ENCODE measurements at places on chromosomes 4 and X. TPM values are rescaled to one million over a fixed set of nuclear protein-coding genes. Genes with fewer than 3 reads are reported as not detected.

DNA sequence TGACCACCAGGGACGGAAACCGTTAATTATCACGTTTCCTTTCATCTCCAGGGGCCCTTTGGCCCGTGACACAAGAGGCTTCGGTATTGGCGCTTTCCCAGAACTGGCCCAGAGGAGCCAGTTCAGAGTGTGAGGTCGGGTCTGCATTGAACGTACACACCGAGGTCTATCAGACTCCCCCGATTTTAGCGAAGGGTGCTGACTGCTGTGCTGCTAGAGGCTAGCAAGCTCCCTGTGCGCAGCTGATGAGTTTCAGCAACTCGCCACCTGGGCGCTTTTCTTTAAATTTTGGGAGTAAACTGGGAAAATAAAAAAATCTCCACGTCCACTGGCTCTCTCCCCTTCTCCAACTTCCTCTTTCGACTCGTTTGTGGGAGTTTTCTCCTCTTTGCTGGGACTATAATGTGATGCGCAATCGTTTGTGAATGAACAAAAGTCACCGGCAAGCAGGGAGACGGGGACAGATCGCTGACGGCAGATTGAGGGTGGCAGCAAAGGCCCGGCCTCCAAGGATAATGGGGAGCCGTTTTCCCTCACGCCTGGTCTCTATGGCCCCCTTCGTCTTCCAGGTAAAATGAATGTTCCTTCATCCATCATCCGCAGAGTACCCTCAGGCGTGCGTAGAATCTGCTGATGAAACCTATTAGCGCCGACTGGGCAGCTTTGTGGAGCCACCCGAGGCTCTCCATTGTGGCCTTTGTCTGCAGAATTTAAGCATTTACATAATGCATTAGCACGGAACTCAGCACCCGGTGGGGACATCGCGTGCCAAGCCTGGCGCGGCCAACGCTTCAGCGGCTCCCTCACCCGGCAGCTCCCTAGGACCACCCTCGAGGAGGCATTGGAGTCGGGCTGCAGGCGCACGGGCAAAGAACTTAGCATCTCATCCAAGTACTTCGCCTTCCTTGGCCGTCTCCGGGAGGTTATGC lies 1.6 kb upstream of the LRAT start:
- DNase-seq = peak; percentile 7
- no peak overlapping the region for H3K4me3 ChIP-seq
- H3K36me3 ChIP-seq = no peaks in the 10 kb centered on the region
- no peak overlapping the region for H3K27ac ChIP-seq
- peaks cover 11% of the 10 kb centered on the region for H3K4me1 ChIP-seq

GRCh38 chr4:37400241-37400881 lies 155.8 kb downstream of the NWD2 start:
- peaks cover 15% of the 10 kb centered on the region for H3K27me3 ChIP-seq
- no peak overlapping the region for H3K4me3 ChIP-seq
- peaks cover 4% of the 10 kb centered on the region for H3K4me1 ChIP-seq
- no peak for DNase-seq
- H3K27ac ChIP-seq = no peak overlapping the region
- no peaks in the 10 kb centered on the region for H3K36me3 ChIP-seq

DNA sequence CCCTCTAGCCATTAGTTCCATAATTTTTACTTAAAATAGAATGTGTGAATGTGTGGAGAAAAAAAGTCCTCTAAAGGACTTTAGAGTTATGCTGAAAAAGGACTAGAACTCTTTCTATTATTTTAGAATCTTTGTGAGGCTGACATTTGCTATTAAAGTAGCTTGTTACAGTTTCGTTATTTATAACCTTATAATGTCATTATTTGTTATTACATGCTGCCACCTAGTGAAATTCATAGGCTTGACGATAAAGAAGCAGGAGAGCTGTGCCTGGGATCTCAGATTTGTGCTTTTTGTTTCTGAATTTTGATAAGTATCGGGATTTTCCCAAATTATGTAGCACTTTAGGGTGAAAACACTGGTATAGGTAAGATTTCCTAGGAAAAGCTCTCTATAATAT lies 38.5 kb upstream of the TAPT1 start:
- H3K27me3 ChIP-seq = no peaks in the 10 kb centered on the region
- peaks cover 5% of the 10 kb centered on the region for H3K36me3 ChIP-seq
- no peak overlapping the region for H3K27ac ChIP-seq
- no peak overlapping the region for H3K4me3 ChIP-seq
- peak; percentile 10 for DNase-seq
- H3K4me1 ChIP-seq = peaks cover 22% of the 10 kb centered on the region

DNA sequence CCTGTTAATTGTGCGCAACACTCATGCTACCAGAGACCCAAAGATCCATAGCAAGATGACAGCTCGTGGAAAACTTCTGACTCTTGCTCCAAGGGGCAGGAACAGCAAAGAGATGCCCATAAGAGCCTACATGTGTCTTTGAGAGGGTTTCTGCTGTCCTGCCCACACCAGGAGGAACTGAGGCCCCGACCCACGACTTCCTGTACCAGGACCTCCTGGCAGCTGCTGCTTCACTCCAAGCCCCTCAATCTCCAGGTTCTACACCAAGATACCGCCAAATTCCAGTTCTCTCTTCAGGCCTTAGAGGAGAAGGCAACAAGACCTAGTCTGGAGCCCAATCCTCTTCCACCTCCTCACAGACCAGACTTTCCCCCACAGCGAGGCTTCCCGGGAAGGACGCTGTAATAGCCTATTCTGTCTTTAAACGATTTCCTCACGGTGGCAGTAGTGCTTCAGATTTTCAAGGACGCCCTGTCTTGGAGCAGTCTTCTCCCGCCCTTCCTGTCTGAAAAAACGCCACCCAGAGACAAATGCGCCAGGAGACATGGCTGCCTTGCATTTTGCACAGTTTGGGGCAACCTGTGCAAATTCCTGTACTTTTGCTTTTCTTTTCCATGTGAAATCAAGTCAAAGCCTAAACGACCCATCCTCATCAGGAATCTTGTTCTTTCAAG lies 230.2 kb upstream of the STK26 start:
- no peak overlapping the region for H3K4me3 ChIP-seq
- H3K27me3 ChIP-seq = no peaks in the 10 kb centered on the region
- peaks cover 11% of the 10 kb centered on the region for H3K36me3 ChIP-seq
- DNase-seq = no peak

DNA sequence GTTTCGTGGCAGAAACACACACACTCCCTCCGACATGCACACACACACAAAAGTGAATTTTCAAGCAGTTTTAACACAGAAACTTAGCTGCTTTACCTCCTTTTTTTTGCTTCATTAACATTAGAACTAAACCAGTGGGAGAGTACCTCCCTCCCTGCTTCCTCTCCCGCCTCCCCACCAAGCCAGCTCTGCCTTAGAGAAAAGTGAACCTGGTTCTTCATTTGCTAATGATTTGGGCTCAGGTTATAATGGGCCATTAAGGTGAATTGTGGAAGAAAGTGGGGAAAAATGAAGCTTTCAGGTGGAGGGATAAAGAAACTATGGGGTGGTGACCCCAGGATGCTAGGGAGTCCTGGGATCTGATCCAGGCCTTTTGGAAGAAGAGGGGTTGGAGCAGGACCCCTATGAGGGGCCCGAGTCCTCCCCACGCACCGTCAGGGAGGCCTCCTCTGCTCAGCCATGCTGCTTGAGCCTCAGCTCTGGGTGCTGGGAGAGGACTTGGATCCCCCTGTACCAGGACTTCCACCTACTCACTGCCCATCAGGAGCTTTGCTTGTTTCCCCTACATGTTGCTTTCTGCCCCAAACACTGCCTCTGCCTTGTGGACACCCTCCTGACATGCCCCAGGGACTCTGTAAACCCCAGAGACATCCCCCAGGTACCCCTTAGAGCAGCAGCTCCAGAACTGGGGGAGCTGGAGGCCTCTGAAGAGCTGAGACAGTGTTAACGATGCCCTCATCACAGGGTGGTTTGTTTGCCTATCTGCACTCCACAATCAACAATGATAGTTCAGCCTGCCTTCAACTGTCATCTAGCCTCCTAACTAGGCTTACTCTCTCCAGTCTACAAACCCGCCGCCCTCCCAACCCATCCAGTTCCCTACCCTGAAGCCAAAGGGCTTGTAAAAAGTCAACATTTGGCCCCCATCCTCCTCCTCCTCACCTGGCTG lies 6.5 kb upstream of the JADE1 start:
- H3K4me1 ChIP-seq = no peaks in the 10 kb centered on the region
- no peaks in the 10 kb centered on the region for H3K36me3 ChIP-seq
- no peak overlapping the region for H3K27ac ChIP-seq
- no peaks in the 10 kb centered on the region for H3K27me3 ChIP-seq
- no peak for DNase-seq

DNA sequence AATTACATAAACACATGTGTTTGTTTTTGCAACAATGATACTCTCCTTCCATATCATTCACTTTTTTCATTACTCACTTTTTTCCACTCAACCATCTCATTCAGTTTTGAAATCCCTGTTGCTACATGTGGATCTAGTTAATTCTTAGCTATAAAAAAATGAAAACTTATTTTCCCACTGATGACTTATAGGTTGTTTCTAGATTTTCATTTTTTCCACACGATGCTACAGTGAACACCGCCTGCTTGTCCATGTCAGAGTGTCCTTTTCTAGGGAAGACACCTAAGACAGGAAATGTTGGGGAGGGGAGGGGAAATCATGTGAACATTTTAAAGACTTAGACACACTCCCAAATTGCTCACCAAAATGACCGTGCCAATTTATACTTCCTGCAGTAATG lies 70.2 kb downstream of the SUPT20HL2 start:
- no peak overlapping the region for H3K27ac ChIP-seq
- no peaks in the 10 kb centered on the region for H3K27me3 ChIP-seq
- H3K4me1 ChIP-seq = peaks cover 10% of the 10 kb centered on the region
- no peak for DNase-seq
- H3K4me3 ChIP-seq = no peak overlapping the region

GRCh38 chr4:137345597-137345996 lies 186.7 kb downstream of the PCDH18 start:
- no peak for DNase-seq
- no peaks in the 10 kb centered on the region for H3K27me3 ChIP-seq
- no peaks in the 10 kb centered on the region for H3K36me3 ChIP-seq
- H3K4me1 ChIP-seq = no peaks in the 10 kb centered on the region

DNA sequence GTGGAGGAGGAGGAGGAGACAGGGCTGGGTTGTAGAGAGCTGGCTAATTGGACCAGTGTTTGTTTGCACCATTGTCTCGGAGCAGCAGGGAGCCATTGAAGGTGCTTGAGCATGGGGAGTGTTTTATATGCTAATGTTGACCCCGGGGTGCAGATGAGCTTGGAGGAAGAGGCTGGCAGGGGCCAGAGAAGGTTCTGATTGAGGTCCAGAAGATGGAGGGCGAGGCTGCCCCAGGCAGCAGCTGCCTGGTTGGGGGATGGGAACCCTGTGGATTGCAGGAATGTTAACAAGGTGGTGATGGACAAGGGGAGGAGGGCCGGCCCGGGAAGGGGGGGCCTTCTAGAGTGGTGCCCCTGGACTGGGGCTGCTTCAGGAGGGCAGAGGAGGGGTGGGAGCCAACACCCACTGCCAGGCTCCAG lies 18.0 kb downstream of the DOK7 start:
- DNase-seq = no peak
- no peak overlapping the region for H3K4me3 ChIP-seq
- no peak overlapping the region for H3K27ac ChIP-seq
- peaks cover 3% of the 10 kb centered on the region for H3K4me1 ChIP-seq

DNA sequence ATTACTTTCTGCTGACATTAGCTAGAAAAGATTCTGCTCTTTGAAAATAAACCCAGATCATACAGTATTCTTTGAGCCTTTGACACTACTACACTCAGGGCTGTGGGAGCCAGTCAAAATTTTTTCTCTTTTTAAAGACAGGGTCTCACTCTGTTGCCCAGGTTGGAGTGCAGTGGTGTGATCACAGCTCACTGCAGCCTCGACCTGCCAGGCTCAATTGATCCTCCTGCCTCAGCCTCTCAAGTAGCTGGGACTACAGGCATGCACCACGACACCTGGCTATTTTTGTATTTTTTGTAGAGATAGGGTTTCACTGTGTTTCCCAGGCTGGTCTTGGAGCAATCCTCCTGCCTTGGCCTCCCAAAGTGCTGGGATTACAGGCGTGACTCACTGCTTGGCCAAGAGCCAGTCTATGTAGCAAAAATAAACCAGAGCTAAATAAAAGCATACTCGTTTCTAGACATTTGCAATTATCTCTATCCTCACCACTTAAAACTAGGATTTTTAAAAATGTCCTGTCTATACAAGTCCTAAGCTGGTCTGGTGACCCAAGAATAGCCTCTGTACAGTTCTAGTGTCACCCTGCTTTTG lies 43.2 kb downstream of the AKAP4 start:
- H3K27ac ChIP-seq = no peak overlapping the region
- no peak overlapping the region for H3K4me3 ChIP-seq
- H3K27me3 ChIP-seq = no peaks in the 10 kb centered on the region
- H3K4me1 ChIP-seq = no peaks in the 10 kb centered on the region
- H3K36me3 ChIP-seq = no peaks in the 10 kb centered on the region
- DNase-seq = no peak

DNA sequence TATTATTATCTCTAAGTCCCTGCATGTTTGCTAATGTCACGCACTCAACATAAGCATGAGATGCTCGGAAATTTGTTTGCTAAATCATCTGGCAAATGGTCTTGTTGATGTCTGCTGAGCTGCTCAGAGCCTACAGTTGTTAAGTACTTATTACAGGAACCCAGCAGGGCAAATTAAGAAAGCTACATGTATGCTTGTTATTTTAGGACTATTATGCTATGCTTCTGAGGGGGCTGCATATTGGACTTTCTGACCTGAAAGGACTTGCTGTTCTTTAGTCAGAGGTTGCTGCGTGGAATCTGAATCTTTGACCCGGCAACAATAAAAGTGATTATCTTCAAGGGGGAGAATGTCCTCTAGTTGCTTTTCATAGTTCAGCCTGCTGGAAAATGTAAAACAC lies 36.3 kb upstream of the TENM3 start:
- H3K4me3 ChIP-seq = no peak overlapping the region
- no peaks in the 10 kb centered on the region for H3K4me1 ChIP-seq
- no peak for DNase-seq
- H3K36me3 ChIP-seq = no peaks in the 10 kb centered on the region
- H3K27me3 ChIP-seq = no peaks in the 10 kb centered on the region

DNA sequence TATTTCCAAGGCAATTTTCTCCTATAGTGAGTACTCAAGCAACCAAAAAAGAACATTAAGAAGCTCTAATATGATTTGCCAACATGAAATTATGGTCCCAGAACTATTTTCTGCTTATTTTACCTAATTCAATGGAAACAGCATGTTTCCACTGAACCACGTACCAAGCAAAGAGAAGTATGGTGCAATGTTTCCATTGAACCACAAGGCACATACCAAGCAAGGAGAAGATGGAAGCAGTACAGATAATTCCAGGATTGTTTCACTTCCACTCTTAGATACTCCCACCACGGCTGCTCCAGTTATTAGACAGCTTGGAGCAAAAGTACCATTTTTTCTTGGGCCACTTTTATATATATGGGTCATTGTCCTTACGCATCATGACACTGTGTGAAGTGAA lies 164.9 kb downstream of the RNF150 start:
- H3K4me1 ChIP-seq = no peaks in the 10 kb centered on the region
- H3K27ac ChIP-seq = no peak overlapping the region
- H3K4me3 ChIP-seq = no peak overlapping the region
- no peaks in the 10 kb centered on the region for H3K27me3 ChIP-seq

GRCh38 chr4:47219586-47219985 lies 188.2 kb downstream of the GABRB1 start:
- H3K27ac ChIP-seq = no peak overlapping the region
- no peak overlapping the region for H3K4me3 ChIP-seq

GRCh38 chrX:3651277-3651676 lies 62.2 kb downstream of the PRKX start:
- no peak overlapping the region for H3K27ac ChIP-seq
- DNase-seq = no peak
- no peaks in the 10 kb centered on the region for H3K27me3 ChIP-seq
- H3K4me1 ChIP-seq = no peaks in the 10 kb centered on the region
- H3K4me3 ChIP-seq = no peak overlapping the region

Gene H2BW2
- not detected for total RNA-seq

Gene IGFBP7
- total RNA-seq = not detected

Gene GLRB
- not detected for total RNA-seq

Gene MAGEA8
- not detected for total RNA-seq

Gene PROM1
- not detected for total RNA-seq

Gene CENPE
- 36.7 TPM for total RNA-seq

Gene NRK
- total RNA-seq = not detected

Measured in activated CD8-positive, alpha-beta T cell treated with anti-CD3 and anti-CD28 coated beads for 36 hours (primary cell).